CD8-positive, alpha-beta memory T cell (primary cell): ENCODE measurements at places on chromosomes 12 and 14. TPM values are rescaled to one million over a fixed set of nuclear protein-coding genes. Genes with fewer than 3 reads are reported as not detected.

- no peak for DNase-seq
Observed at GRCh38 chr12:104453133-104453532, 3.6 kb upstream of the CHST11 start.

DNA sequence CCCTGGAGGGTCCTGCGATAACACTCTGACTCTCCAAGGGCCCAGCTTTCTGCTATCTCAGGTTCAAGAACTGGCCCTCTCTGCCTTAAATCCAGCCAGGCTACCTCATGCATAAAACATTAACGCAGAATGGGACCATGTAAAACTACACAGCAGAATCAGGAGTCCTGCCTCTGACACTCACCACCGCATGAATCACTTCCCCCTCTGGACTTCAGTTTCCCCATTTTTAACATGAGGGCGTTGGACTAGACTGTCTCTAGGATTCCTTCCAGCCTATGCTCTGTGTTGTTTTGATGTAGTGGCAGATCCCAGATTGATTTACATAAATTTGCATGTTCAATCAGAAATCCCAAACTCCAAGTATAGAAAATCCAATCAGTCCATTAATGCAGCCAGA, 3.3 kb downstream of the NCKAP5L start:
- no peak for DNase-seq

GRCh38 chr12:116710370-116711150, 27.3 kb downstream of the SPRING1 start:
- no peak for DNase-seq

Gene CLEC4E
- polyA plus RNA-seq, result not detected

Gene TBX3
- polyA plus RNA-seq, result not detected
